ENCODE measurements at places on chromosomes 2 and 18.

GRCh38 chr2:121664713-121665112, 15.5 kb upstream of the CLASP1 start:
- DNase-seq = no peak

- DNase-seq = no peak
These were observed 119.9 kb upstream of the NDUFV2 start for GRCh38 chr18:8982416-8983183.

GRCh38 chr18:33573193-33573592, 4.8 kb upstream of the ASXL3 start:
- DNase-seq = no peak

GRCh38 chr2:217756375-217757107, 246.3 kb downstream of the TNS1 start:
- peak; percentile 89 for DNase-seq

DNA sequence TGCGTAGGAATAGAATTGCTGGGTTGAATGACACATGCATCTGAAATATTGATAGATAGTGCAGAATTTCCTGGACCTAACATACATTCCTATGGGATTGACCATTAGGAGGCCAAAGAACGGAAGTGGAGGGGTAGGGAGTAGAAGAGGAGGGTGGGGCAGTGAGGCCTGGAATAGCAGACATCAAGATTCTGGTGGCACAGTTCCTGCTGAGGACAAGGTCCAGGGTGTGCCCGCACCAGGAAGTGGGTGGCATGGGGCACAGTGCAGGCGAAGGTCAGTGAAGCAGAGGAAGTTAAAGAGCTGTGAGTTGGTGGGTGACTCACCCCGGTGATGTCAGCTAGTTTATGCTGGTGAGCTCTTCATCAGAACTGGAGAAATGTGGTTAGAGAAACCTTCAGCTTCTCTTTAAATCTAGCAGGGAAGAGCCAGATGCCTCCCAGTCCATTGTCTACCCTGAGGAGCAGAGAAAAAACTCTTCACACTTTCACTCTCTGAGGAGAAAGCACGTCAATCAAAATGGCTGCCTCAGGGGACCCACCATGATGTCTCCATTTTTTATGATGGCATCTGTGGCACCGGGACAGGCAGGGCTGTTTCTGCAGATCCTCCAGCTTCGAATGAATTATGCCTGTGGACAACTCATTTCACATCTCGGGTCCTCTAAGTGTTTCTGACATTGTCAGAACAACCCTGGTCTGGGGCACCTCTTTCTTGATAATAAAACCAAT, 55.9 kb upstream of the CTLA4 start:
- DNase-seq = no peak

GRCh38 chr2:155218945-155219344, 520.5 kb downstream of the KCNJ3 start:
- no peak for DNase-seq

GRCh38 chr2:102313471-102313870, 2.1 kb downstream of the IL1RL1 start:
- no peak for DNase-seq

GRCh38 chr2:73862987-73863386, 29.8 kb upstream of the ACTG2 start:
- no peak for DNase-seq

DNA sequence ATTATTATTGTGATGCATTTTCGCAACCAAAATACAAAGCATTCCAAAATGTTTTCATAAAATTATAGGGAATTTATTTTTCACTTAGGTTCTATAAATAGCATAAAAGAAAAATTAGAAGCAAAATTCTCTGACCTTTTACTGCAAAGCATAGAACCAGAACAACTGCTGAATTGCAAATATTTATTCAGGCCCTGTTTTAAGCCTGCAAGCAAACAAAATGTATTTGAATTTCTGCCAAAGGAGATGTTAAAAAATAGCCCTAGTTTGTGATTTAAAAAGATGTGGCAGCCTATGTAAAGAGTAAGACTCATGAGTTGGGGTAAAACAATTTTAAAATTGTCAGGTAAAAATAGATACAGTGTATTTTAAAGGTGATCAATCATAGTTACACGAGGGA, 138.1 kb downstream of the KCNJ3 start:
- DNase-seq = no peak

- peak; percentile 56 for DNase-seq
These were observed 61.7 kb downstream of the ACKR3 start for GRCh38 chr2:236631281-236631855.

GRCh38 chr2:229653531-229653930, 60.8 kb downstream of the DNER start:
- DNase-seq = no peak

GRCh38 chr18:10207682-10208345, 246.6 kb upstream of the APCDD1 start:
- DNase-seq = no peak

- DNase-seq = no peak
These were observed 4.6 kb downstream of the MRPL33 start for GRCh38 chr2:27776097-27776496.

DNA sequence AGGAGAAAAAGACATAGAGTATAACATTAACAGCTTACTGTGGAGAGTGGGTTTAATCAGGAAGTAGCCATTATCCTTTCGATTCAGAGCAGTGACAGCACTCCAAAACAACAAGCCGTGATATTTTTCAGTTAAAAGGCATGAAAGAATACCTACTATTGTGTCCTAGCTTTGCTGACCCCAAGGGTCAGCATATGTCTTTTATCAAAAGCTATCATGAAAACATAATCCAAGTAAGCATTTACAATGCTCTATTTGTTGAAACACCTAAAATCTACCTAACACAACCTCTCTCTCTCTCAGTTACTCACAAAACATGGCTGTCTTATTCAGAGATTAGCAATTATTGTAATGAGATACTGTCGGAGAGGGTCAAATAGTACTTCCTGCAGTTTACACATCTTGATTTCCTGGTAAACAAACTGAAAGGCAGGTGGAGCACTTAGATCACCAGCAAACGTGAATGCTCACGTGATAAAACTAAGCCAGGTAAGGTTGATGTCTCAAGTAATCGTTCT, 100.0 kb downstream of the BAZ2B start:
- no peak for DNase-seq

- no peak for DNase-seq
These were observed 20.3 kb downstream of the CHMP1B start for GRCh38 chr18:11871501-11871900.

DNA sequence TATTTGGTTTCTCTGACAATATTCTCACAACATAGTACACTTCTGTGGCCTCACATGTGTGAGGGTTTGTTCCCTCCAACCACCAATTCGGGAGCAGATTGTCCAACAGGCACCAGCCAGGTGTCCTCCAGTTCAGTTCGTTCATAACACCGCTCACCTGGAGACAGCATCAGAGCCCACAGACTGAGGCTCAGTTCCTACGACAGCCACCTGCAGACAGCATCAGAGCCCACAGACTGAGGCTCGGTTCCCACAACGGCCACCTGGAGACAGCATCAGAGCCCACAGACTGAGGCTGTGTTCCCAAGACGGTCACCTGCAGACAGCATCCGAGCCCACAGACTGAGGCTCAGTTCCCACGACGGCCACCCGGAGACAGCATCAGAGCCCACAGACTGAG, 58.2 kb upstream of the SNTG2 start:
- DNase-seq = no peak

DNA sequence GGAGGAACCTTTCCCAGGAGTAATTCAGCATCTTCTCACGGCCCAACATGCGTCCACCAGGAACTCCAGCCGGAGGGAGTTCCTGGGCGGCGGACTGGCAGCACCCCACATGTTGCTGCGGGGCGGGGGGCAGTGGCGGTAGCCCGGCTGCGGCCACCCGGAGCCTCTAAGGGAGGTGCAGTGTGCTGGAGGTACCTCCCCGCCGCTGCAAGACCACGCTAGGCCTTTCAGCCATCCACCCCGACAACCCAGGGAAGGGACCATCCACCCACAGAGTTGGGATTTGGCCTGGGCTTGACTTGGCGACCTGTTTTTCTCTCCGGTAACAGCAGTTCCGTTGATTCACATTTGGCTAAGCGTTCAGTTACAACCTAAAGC, 625 bp downstream of the LYPD6 start:
- DNase-seq = no peak

GRCh38 chr2:70192516-70192915, 1.7 kb upstream of the C2orf42 start:
- no peak for DNase-seq

GRCh38 chr2:164903204-164903603, 52.1 kb downstream of the SLC38A11 start:
- no peak for DNase-seq

- no peak for DNase-seq
These were observed 95.7 kb upstream of the STPG4 start for GRCh38 chr2:47250586-47251403.

GRCh38 chr2:148675708-148676107, 31.2 kb downstream of the EPC2 start:
- no peak for DNase-seq

DNA sequence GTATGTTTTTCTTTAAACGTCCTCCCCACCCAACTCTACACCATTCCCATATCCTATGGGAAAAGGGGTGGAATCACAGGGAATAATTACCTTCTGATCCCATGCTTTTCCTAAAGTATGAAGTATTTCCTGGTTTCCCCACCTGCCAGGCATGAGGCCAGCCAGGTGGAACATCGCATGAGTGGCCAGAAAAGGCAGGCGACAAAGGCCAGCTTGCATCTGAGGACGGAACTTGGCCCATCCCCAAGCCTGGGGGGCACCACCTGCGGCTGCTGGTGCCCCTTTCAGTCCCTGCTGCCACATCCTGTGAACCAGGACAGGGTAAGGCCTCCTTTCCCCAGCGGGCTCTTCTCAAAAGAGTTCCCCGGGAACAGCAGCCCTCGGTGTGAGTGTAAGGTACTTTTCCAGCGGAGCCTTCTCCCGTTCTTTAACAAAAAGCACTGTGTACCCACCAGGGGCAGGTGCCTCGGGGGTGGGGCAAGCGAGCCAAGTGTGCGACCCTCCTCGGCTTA, 1.2 kb upstream of the ERFE start:
- no peak for DNase-seq

- DNase-seq = no peak
These were observed 89.3 kb downstream of the CABYR start for GRCh38 chr18:24227977-24228666.

DNA sequence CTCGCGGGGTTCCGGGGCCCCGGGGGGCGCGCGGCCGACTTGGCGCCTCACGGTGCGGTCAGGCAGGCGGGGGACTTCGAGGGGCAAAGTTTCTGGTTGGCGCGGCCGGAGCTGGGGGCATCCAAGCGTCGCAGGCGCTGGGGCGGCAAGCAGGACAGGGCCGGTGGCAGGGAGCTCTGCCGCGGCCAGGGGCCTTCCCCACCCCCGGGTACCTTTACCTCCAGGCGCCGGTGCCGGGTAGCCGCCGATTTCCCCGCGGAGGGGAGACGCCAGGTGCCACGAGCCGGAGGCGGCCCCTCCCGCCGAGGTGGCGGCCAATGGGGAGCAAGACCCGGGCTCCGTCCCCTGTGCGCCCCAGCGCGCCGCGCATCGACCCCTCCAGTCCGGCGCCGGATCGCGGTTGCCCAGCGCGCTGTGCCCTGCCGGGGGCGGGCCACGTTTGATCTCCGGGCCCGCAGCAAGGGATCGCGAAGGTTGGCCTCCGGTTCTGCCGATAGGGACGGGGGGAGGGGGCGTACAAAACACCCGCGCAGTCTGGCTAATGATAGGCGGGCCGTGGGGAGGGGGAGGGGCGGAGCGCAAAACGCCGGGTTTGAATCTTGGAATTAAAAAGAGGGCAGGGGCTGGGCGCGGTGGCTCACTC, at the start of gene ST8SIA5:
Gene ST8SIA5, minus strand, starts transcription at position 495 of the 643 bp plus-strand sequence. CDS start 545 bp downstream, outside the sequence.
- no peak for DNase-seq

DNA sequence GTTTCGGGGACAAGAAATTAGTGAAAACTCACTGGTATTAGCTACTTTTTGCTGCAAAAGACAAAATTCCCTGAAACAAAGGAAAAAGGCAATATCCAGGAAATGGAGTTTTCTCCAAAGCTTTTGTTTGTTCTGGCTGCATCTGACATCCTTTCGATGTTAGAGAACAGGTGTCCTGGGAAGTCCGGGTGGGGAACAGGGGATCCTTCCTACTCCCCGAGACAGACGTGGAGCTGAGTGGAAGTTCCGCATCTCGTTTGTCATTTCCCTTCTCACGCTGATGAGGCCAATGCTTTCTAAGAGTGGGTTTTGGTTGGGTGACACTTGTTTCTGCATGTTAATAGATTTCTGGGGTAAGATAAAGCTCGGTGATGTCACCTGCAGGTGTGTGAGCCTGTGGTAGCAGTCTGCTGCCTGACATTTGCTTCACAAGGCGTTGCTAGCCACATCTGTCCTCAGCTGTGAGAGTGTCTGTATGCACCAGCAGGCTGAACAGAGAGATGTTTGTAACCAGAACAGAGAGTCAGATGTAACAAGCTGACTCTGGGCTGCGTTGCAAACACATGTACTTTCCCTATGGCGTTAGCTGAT, 125.9 kb downstream of the ACOXL start:
- DNase-seq = no peak

DNA sequence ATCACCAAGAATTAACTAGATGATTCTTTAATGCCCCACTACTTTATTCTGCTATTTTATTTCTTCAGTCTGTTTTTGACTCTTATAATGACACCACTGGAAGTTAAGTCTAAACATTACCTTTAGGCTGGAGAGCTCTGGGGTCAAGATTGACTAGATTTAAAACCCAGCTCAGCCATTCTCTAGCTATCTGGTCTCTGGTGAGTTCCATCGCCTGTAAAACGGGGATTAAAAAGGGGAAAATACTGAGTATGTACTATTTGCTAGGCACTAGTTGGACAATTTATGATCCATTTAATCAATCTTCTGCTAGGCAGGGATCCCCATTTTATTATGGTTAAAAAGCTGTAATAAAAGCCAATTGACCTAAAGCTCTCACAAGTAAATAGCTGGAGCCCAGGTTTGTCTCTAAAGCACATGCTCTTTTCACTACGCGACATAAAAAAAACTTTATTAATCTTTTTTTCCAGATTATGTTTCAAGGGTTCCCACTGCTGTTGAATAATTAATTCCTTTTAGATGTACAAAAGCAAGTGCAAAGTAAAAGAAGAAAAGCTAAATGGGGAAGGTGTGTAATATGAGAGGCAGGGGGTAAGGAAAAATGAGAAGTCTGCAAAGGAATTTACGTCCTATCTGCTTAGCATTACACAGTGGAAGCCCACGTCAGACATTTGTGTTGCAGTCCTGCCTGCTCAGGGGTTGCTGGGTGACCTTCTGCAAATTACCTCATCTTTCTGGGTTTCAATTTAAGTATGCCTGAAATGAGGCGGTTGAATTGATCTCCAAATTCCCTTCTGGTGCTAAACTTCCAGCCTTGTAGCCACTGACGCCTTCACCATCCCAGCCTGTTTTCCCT, 918 bp upstream of the NABP1 start:
- DNase-seq = no peak

GRCh38 chr2:238409341-238410199, 17.2 kb upstream of the ASB1 start:
- DNase-seq = no peak

DNA sequence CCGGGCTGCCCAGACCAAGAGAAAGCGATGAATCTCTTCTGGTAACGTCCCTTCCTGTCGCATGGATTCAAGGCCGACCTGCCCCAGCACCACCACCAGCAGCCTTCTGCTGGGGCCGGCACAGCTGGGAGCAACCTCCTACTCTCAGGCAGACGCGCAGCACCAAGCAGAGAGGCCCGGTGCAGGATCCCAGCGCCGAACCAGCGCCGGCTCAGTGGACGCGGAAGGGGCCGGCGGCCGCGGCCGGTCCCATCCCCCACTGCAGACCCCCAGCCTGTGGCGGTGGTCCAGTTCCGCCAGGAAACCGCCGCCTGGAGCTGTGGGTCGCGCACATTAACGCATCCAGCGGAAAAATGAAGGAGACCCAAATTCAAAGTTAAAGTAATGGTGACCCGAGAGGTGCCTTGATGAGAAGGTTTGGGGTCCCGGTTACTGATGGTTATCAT, 525 bp upstream of the MAL start:
- DNase-seq = no peak

Data from mesothelial cell of epicardium (in vitro differentiated cells).